ENCODE measurements at places on chromosomes 11 and 22. TPM values are rescaled to one million over a fixed set of nuclear protein-coding genes. Genes with fewer than 3 reads are reported as not detected.

GRCh38 chr22:47027766-47028165, 265.3 kb downstream of the TBC1D22A start:
- H3K4me1 ChIP-seq = peaks cover 6% of the 10 kb centered on the region
- no peak overlapping the region for H3K27ac ChIP-seq
- DNase-seq = peak; percentile 22

GRCh38 chr11:44264761-44265160, 45.2 kb downstream of the ALX4 start:
- DNase-seq = no peak
- H3K27me3 ChIP-seq = no peaks in the 10 kb centered on the region
- peaks cover 9% of the 10 kb centered on the region for H3K4me1 ChIP-seq
- no peaks in the 10 kb centered on the region for H3K36me3 ChIP-seq
- no peak overlapping the region for H3K4me3 ChIP-seq
- H3K27ac ChIP-seq = no peak overlapping the region

The SOX10 gene
- not detected for total RNA-seq

DNA sequence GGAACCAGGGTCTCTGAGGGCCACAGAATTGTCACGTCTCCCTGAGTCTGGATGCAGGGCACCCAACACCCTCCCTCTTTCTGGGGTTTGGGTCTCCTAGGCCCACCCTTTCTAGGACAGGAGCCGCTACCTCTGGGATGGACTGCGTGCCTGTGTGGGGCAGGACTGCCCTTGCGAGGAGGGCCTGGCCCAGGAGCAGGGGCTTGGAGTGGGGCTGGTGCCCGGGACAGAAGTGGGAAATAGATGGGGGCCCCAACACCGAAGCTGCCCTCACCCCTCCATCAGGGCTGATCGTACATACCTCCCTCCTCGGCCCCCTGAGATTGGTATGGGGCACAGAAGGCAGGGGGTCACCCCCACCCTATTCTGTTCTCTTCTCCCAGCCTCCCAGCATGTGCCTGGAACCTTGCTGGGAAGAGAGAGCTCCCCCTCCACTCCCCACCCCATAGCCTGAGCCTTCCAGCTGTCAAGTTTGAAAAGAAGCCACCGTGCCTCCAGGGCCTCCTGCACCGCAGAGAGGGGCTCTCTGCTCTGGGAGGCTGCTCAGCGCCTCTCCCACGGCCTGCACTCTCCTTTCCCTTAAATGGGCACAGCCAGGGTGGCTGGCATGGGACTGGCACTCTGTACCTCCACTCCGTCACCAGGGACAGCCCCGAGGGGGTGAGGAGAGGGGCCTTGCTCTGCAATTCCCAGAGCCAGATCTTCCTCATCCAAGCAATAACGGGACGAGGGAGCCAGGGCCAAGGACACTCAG, 1.8 kb downstream of the LRRC10B start:
- no peak overlapping the region for H3K4me3 ChIP-seq
- no peak overlapping the region for H3K27ac ChIP-seq
- no peaks in the 10 kb centered on the region for H3K36me3 ChIP-seq
- peaks cover 41% of the 10 kb centered on the region for H3K27me3 ChIP-seq
- no peaks in the 10 kb centered on the region for H3K4me1 ChIP-seq

The KRTAP5-11 gene
- not detected for total RNA-seq

The GAL3ST1 gene
- total RNA-seq = not detected

The SLCO2B1 gene
- under 0.01 TPM for total RNA-seq

DNA sequence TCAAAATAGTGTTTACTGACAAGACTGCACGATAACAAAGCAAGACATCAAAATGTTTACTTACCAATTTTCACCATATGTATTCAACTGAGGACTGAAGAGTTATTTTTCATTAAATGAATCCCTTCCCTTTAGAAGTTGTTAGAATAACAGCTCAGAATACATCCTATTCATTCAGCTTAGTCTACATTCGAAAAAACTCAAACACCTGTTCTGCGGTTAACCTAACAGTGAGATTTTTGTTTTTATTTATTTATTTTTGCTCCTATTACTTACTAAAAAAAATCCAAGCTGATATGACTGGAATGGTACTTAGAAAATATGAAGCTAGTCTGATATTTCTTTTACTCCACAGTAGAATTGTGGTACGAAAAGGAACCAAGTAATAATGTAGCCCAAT, 10.0 kb downstream of the KCNA4 start:
- no peak for DNase-seq
- H3K27me3 ChIP-seq = no peaks in the 10 kb centered on the region
- no peak overlapping the region for H3K27ac ChIP-seq
- no peaks in the 10 kb centered on the region for H3K4me1 ChIP-seq

DNA sequence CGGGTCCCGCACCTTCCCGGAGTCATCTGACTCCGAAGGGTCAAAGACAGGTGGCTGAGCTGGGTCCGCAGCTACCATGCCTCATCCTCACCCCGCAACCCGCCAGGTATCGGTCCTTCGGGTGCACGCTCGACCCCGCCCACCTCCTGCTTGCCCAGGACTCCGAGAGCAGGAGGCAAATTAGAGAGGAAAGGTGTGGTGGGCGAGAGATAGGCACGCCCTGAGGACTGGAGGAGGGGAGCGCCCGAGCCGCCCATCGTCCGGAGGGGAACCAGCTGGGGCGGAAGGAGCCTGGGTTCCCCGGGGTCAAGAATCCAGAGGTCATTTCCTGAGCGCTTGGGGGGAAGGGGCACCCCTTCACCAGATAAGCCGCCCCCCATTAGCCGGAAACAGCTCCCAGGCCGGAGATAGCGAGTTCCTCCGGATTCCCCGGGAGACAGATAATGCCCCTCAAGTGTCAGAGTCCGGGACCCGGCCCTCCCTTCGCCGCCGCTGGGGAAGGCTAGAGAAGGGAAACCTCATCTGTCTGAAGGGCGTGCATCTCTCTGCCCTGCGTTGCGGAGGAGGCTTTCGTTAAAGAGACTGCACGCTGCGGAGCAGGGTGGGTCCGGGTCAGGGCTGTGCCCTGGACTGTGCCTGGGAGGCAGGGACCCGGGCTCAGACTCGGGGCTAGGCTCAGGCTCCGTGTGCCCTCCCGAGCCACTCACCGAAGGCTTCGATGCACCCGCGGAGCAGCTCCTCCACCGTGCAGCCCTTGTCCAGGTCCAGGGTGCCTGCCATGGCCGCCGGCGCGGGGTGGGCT, 1.7 kb downstream of the RASGRP2 start:
- H3K4me3 ChIP-seq = peak overlapping the region; percentile 69
- H3K27ac ChIP-seq = no peak overlapping the region
- peaks cover 56% of the 10 kb centered on the region for H3K27me3 ChIP-seq
- DNase-seq = peak; percentile 94
- no peaks in the 10 kb centered on the region for H3K36me3 ChIP-seq

Data from osteoblast (primary cell).